ENCODE measurements at places on chromosomes 3 and 15.

- DNase-seq, result no peak
Measured at GRCh38 chr3:184155644-184156521, 706 bp downstream of the DVL3 start.

DNA sequence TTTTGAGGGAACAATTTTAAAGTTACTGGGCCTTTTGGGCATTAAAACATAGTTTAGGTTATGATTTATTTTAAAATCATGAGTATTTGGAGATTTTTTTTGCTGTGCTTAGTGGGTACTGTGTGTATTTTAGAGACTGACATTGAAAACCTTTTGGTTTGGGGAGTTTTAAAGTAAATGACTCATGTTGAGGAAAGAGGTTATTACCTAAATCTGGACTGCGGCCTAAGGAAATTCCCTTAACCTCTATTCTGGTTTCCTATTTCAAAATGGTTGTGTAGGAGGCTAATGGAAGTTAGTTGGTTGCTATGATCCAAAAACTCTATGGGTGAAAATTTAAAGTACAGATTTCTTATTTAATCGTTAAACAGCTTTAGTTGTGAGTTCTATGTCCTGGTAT is 57.3 kb upstream of the DPH6 start:
- no peak for DNase-seq

- DNase-seq, result no peak
Measured at GRCh38 chr3:119305286-119305685, 11.1 kb downstream of the ARHGAP31 start.

GRCh38 chr3:26630669-26631389 is 8.3 kb downstream of the LRRC3B start:
- no peak for DNase-seq

- DNase-seq, result no peak
Measured at GRCh38 chr3:100614941-100615340, 5.5 kb downstream of the ADGRG7 start.

GRCh38 chr15:93321881-93322282 is 232.9 kb upstream of the RGMA start:
- no peak for DNase-seq

DNA sequence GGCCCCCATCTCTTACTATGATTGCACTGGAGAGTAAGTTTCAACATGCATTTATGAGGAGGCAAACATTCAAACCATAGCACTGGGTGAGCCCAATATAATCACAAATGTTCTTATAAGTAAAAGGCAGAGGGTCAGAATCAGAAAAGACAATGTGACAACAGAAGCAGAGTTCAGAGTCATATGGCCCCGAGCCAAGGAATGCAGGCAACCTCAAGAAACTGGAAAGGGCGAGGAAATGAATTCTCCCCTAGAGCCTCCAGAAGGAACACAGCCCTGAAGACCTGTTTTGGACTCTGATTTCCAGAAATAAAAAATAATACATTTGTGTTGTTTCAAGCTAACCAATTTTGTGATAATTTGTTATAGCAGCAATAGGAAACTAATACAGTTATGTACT is 81.3 kb upstream of the ABI3BP start:
- DNase-seq, result no peak

DNA sequence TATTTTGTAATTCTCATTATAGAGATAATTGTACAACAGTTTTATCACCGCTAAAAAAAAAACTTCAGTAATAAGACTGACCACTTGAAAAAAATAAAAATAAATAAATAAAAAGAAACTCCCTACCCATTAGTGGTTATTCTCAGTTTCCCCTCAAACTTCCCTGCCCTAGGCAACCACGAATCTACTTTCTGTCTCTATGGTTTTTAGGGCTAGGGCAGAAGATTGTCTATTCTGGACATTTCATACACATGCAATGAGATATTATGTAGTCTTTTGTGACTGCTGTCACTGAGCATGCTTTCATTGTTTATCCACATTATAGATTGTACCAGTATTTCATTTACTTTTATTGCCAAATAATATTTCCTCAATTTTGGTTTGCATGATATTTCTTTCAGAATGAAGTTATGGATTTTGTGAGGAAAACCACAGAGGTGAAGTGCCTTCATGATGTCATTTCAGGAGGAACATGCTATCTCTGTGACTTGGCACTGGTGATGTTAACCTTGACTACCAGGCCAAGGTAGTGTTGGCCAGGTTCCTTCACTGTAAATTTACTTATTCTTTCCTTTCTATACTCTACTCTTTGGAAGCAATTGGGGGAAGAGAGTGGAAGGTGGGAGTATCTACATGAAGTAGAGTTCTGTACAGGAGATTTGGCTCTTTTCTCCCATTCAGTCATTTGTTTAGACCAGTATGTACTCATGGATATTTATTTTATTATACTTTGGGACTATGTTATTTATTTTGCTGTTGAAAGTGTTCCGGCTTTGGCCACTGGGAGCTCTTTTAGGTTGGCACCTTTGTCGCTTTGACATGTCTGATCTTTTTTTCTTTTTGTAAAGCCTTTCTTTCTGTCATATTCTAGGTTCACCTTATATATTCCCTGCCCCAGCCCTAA is 86.3 kb downstream of the GMPS start:
- DNase-seq, result no peak

DNA sequence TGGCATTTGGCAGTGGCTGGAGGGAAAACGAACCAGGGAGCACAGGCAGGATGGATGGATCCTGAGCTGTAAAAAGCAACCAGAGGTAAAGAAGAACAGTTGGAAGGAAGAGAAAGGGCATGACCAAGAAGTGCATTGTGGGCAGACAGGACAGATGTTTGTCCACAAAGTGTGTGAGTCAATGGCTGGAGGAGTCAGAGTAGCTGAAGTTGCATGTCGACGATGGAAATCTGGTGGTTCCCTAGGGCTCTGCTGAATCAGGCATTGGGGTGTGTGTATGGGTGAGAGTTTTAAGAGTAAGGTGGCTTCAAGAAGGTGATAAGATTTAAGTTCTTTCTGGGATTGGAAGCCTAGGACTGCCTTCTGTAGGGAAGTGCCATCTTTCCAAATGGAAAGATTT is 214.0 kb upstream of the BHLHE40 start:
- no peak for DNase-seq

- DNase-seq, result no peak
Measured at GRCh38 chr3:68088216-68088615, 433.8 kb upstream of the SUCLG2 start.

DNA sequence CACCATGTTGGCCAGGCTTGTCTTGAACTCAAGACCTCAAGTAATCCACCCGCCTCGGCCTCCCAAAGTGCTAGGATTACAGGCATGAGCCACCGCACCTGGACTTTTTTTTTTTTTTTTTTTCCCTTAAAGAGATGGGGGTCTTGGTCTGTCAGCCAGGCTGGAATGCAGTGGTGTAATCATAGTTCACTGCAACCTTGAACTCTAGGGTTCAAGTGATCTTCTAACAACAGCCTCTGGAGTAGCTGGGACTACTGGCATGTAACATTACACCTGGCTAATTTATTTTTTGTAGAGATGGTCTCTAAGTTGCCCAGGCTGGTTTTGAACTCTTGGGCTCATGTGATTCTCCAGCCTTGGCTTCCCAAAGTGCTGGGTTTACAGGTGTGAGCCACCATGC is 81.6 kb downstream of the ANKRD28 start:
- no peak for DNase-seq

DNA sequence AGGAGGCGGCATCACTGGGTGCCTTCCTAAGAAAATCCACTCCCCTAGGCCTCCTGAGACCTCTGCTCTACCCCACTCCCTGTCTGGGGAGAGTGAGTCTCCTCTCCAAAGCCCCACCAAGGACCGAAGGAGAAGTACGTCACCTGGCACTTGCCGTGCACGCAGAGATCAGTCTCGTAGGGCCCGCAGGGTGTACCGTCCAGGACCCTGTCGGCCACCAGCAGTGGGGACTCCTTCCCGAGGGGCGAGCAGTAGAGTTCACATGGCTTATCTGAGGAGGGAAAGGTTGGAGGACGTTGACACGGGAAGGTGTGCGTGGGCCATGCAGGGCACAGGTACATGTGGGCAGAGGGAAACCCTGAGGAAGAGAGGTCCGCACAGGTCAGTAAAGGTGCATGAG is 232.9 kb downstream of the ADAMTS17 start:
- DNase-seq, result no peak

DNA sequence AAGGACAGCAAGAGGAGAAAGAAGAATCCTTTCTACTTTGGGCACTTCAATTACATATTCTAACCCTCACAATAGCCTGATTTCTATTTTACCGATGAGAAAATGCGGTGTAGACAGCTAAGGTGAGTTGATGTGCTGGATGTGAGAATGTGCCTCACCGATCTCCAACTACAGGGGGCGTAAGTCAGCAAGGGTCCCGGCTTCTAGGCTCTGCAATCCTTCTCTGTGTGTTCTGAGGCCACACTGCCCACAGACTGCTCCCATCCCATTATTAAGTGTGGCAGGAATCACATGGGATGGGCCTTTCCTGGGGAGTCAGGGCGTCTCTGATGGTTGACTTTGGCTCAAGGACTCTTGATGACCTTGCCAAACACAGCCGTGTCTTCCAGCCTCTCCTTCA is 23.6 kb upstream of the RPL35A start:
- no peak for DNase-seq

GRCh38 chr3:174191380-174191779 is 667.8 kb upstream of the NAALADL2 start:
- no peak for DNase-seq

DNA sequence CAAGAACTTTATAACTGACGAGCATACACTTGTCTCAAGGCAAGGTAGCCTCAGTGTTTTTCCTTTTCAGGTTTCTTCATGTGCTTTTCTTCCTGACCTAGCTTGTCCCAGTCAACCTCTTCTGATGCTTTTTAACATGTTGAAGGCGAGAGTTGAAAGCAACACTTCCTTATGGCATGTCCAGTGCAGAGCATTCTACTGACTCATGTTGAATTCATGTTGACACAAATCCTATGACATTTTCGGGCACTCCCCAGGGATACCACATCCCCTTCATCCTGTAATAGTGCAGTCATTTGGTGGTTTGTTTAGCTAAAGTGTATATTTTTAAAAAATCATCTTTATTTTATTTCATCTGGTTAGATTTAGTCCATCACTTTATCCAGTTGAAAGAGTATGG is 75.9 kb upstream of the CBLB start:
- no peak for DNase-seq

DNA sequence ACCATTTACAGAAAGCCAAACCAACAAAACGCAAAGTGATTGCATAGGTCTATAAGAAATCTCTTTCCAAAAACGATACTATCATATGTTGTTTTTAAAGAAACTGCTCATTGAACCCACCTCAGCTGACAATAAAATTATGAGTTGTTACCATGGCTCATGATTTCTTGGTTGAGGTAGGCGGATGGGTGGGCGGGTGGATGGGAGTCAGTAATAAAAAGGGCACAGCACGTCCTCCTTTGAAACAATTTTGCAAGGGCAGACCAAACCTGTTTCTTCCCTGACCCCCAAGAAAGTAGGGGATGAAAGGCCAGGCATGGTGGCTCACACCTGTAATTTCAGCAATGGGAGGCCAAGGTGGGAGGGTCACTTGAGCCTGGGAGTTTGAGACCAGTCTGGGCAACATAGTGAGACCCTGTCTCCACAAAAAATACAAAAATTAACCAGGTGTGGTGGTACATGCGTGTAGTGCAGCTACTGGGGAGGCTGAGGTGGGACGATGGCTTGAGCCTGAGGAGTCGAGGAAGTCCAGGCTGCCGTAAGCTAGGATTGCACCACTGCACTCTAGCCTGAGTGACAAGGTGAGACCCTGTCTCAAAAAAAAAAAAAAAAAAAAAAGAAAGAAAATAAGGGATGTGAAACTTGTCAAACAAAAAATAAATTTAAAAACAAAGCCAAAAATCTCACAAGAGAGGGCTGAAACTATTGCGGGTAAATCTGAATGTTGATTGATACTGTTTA is 2.1 kb downstream of the ABHD10 start:
- no peak for DNase-seq

DNA sequence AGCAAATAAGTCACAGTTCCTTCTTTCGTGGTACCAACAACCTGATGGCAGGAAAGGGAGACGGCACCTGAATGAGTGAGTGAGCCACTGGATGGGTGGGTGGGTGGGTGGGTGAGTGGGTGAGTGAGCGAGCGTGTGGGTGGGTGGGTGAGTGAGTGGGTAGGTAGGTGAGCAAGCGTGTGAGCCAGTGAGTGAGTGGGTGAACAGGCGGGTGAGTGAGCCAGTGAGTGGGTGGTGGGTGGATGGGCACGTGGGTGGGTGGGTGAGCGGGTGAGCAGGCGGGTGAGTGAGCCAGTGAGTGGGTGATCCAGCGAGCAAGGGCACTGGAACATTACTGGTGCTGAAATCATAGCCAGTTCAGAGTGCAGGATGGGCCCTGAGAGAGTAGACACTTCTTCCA is 152.8 kb downstream of the MEGF11 start:
- DNase-seq, result no peak

DNA sequence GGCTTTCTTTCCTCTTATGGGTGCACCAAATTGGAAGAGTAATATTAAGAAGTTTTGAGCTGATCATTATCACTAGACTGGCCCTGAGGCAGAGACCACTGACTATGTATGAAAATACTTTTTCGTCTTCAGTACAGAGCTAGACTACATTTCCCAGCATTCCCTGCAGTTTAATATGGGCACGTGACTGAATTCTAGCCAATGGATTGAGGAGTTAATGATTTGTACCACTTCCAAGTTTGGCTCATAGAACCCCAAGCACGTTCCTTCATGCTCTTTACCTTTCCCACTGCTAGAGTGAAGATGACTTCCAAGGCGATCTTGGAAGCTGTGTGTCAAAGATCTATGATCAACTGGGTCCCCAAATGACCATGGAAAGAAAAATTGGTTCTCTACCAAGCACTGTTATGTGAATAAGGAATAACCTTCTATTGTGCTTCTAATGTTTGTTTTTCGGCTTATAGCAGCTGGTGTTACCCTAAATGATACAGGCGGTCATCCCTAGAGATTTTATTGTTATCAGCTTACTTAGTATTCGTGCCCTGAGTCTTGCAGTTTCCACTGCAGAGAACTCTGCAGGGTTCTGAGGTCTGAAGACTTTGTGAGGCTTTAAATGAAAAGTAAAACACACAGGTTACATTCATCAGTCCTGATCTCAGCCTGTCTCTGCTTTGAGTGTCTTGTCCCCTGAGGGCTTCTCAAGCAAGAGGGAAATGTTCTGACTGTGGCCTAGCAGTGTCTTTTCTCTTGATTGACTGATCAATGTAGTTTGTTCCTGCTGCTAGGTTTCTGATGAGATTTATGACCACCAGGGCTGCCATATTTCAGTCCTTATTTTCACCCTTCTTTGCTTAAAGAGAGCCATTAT is 486.8 kb downstream of the PDCD6IP start:
- no peak for DNase-seq

All from activated naive CD8-positive, alpha-beta T cell treated with anti-CD3 and anti-CD28 coated beads, Interleukin-2, amount 50 U/mL, for 16 hours (primary cell).